ENCODE measurements at places on chromosomes 2 and 18. TPM values are rescaled to one million over a fixed set of nuclear protein-coding genes. Genes with fewer than 3 reads are reported as not detected.

The ABCG8 gene
- not detected for total RNA-seq

The UGT1A4 gene
- total RNA-seq: not detected

The DNAJC5G gene
- total RNA-seq: not detected

The UPP2 gene
- total RNA-seq: not detected

The EIF2B4 gene
- 38.6 TPM for total RNA-seq

The SANBR gene
- total RNA-seq: 16.8 TPM

The MAP4K4 gene
- 223 TPM for total RNA-seq

The CAPN14 gene
- total RNA-seq: under 0.01 TPM

The SCRN3 gene
- total RNA-seq: 18.8 TPM

The PAX8 gene
- not detected for total RNA-seq

The SCYGR2 gene
- total RNA-seq: not detected

The SATB2 gene
- total RNA-seq: 3.6 TPM

The POMC gene
- total RNA-seq: 0.66 TPM

The EVX2 gene
- total RNA-seq: not detected

The ITPRIPL1 gene
- 0.75 TPM for total RNA-seq

The INPP4A gene
- 26.4 TPM for total RNA-seq

The CNGA3 gene
- not detected for total RNA-seq

The FOXI3 gene
- not detected for total RNA-seq

The LYPD1 gene
- 104 TPM for total RNA-seq

The ZC3H8 gene
- 3.9 TPM for total RNA-seq

The SNTG2 gene
- not detected for total RNA-seq

The STK16 gene
- total RNA-seq: 22.0 TPM

The ADD2 gene
- total RNA-seq: 4.3 TPM

The OLA1 gene
- 119 TPM for total RNA-seq

The OSBPL6 gene
- total RNA-seq: 3.9 TPM

The DNAH6 gene
- under 0.01 TPM for total RNA-seq

The GRP gene
- total RNA-seq: not detected

The PCGF1 gene
- 16.8 TPM for total RNA-seq

The MEP1B gene
- 0.19 TPM for total RNA-seq

The CD8B2 gene
- total RNA-seq: not detected

The NR4A2 gene
- total RNA-seq: under 0.01 TPM

The ARHGAP28 gene
- total RNA-seq: 0.28 TPM

The NGEF gene
- 1.5 TPM for total RNA-seq

The FAM228B gene
- 3.5 TPM for total RNA-seq

The IL36A gene
- total RNA-seq: 0.09 TPM

The ATOH8 gene
- total RNA-seq: 3.9 TPM

The INHBB gene
- 2.4 TPM for total RNA-seq

The QPCT gene
- total RNA-seq: 16.7 TPM

The FSHR gene
- not detected for total RNA-seq

The DYNAP gene
- total RNA-seq: not detected

The ATG4B gene
- 75.1 TPM for total RNA-seq

The CCDC93 gene
- 22.8 TPM for total RNA-seq
